KBM-7 (cell line): ENCODE measurements at places on chromosomes 5 and 9.

GRCh38 chr9:126719618-126720031 is 85.2 kb upstream of the ZBTB43 start:
- DNase-seq = peak; percentile 96

GRCh38 chr5:8710426-8710930 is 835.4 kb downstream of the SEMA5A start:
- DNase-seq = no peak

- no peak for DNase-seq
Observed at GRCh38 chr9:14238518-14238917, 75.4 kb downstream of the NFIB start.

- no peak for DNase-seq
Observed at GRCh38 chr5:122429545-122430318, 117.7 kb downstream of the SNCAIP start.

DNA sequence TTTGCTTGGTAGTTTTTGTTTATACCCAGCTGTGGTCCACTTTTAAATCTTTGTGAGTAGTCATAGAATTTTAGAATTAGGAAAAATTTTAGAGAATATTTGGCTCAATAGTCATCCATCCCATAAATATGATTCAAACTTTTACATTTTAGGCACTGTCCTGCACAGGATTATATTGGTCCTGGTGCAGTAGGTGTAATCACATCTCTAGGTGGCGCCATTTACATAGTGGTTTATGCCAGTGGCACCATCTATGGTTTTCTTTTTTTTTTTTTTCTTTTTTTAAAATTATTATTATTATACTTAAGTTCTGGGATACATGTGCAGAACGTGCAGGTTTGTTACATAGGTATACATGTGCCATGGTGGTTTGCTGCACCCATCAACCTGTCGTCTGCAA is 260.7 kb upstream of the KCNN2 start:
- DNase-seq = peak; percentile 9

DNA sequence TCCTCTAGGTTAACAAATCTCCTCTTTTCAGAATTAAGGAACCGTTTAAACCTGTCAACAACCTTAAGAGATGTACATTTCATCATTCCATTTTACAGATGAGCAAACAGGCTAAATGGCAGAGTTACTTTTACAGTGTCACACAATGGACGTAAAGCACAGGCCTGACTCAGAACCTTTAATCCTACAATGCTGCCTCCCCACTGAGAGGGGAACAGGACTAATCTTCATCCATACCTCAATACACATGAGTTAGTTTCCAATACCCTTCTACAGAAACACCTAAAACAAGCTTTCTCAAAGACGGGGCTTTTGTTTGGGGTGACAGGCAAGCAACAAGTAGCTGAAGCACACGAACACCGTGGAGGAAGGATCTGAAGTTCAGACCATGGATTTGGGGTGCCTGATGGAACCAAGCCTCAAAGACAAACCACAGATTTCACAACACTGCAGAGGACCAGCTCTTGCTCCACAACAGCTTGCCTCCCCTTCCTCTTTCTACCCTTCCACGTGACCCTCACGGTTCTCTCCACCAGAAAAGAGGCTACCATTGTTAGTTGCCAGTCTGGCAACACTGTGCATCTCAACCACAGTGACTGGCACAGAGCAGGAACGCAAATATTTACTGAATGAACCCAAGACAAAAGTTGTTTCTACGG is 1.8 kb downstream of the RNF130 start:
- peak; percentile 95 for DNase-seq

DNA sequence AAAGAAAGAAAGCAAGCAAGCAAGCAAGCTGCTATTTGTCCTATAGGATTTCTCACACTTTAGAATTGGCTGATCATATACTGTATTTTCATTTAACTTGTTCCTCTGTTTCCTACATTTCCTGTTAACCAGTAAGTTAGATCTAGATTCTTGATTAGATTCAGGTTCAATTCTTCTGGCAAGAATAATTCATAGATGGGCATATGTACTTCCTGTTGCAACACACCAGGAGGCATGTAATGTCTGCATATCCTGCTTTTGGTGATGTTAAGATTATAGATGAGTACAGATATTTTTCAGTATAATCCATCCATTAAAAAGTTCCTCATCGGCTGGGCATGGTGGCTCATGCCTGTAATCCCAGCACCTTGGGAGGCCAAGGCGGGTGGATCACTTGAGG is 10.8 kb upstream of the KIF27 start:
- DNase-seq = peak; percentile 50

DNA sequence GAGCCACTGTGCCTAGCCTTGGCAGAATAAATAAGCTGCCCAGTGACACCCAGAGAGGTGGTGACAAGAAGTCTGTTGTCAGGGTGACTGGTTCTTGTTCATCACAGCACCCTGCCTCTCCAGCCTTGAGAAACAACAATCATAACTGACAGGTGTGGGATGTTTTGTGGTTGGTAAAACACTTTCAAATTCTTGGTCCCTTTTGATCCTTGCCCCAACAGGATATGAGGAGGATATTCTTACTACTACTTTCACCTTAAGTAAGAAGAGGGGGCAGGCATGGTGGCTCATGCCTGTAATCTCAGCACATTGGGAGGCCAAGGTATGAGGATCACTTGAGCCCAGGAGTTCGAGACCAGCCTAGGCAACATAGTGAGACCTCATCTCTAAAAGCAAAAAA is 14.2 kb upstream of the FRRS1L start:
- no peak for DNase-seq

GRCh38 chr5:149760854-149761187 is 30.7 kb downstream of the PPARGC1B start:
- DNase-seq = no peak

DNA sequence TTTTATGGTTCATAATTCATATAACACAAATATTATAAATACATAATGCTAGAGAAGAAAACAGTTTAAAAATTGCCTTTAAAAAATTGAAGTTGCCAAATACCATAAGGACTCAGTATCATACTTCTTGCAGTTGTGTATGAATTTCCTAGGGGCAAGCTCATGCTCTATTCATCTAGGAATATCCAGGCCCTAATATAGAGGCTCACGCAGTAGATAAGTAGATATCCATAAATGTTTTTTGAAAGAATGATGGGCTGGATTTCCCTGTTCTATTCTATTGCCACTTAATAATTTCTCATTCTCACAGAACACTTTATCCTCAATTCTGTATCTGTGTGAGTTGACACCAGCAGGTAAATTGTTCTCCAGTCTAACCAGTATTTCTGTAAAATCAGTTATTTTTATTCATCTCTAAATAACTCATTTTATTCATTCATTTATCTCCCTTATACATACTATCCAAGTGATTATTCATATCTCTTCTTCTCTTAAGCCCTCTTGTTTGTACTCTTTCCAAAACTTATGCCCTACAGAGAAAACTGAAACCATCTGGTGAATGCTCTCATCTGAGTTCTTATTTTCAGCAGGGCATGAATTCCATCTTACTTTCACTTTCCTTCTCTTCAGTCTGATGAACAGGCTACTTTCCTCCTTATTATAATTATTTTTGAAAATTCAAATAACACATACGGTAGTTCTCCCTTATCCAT is 97.1 kb downstream of the SLC44A1 start:
- no peak for DNase-seq

DNA sequence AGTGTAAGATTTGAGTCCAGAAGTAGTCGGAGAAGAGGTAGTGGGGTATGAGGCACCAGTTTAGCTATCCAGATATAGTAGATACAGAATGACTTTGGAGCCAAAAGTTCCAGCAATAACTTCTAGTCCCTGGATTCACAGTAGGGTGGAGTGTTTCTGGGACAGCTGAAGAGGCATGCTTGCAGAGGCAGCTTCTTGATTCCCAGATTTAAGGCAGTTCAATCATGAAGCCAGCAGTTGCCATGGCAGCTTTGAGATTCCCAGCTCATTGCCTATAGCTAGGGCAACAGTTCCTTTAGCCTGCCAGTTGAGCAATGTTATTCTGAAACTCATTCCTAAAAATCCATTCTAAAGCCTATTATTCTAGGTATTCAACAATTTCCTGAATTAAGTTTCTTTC is 79.2 kb downstream of the LIX1 start:
- no peak for DNase-seq

DNA sequence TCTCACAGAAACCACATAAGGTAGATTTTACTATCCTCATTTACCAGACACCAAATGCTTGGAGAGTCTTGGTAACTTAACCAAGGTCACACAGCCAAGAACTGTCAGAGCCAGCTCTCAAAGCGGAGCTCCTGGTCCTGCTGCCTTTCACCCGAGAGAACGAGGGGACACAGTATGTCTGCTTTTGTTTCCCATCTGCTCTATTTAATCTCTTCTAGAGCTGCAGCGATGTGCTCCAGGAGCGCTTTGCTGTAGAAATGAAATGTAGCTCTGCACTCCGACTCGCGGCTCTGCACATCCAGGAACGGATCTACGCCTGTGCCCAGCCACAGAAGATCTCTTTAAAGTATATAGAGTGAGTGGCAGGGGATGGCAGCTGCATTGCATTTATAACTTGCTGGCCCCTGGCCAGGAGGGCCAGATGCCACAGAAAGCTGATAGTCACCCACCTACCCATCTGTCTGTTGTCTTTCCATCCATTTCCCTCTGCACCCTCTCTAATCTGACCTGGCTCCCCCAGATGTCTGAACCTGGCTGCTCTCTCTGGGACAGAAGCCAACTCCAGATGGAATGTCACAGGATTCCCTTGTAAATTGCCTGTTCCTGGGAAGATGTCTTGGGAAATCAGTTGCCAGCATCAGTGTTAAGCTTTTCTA is 21.4 kb upstream of the TRMT10B start:
- DNase-seq = no peak

- DNase-seq = no peak
Observed at GRCh38 chr5:169049712-169050111, 251.2 kb downstream of the SLIT3 start.

DNA sequence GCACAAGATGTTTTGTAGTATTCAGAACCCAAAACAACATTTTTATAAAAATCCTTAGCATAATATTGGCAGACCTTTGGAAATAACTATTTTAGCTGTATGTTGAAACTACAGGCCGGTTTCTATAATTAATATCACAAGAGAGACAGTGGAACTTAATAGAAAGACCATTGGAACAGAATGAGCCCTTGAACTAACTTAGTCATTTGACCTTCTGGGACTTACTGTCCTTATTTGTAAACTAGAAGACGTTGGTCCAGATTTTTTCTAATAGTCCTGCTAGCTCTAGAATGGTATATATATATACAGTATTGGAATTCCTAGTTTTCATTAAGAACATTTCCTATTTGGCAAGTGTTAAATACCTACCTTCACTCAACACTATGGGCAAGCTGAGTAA is 69.5 kb upstream of the ALDH1A1 start:
- no peak for DNase-seq

DNA sequence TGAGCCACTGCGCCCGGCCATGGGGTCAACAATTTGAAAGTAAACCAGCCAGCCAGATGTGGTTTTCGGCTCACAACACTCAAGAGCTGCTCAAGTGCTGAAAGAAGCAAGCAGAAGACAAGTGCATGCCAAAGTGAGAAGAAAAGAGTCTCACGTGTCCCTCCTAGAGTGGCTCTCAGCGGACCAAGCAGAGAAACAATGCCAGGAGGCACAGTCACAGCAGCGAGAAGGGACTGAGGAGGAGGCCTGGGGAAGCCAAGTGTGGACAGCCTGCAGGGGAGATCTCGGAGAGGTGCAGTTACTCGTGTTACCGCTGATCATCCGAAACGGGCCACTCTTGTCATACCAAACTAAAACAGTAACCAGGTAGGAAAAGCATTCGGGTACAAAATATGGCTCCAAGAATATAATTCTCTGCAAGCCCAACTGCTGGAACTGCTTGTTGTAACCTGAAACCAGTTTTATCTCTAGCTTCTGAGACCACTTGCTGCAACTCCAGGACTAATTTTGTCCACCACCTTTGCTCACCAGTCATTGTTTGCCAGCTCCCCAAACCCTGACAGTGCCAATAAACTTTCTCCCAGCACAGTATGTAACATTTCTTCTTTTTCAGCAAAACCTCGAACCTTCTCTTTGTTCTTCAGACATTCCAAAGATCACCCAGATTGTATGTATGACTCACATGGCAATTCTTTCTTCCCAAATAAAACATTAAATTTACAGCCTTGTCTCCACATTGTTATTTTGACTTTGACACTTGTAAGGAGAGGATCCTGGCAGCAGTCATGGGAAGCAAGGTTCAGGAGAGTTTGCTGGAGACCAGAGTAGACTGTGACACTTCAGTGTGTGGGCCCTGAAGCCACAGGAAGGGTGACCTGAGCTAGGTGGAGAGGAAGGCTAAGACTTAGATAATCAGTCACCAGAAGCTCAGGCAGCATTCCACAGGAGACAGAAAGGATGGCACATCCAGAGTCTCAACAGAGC is 6.3 kb downstream of the SLC35D2 start:
- no peak for DNase-seq

DNA sequence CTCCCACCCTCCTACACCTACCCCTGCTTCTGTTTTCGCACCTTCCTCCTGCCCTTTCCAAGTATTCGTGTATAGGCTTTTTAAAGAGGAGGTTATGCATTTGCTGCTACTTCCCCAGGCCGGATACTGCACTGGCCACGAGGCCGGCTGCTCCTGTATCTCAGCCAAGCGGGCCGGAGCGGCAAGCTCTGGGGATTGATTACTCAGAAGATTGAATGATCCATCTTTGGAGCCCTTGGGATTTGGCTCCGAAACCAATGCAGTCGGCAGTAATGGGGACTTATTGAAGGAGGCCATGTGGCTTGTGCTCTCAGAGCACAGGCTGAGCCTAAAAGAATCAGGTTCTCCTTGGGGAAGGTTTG is 405.3 kb downstream of the TLE4 start:
- no peak for DNase-seq

DNA sequence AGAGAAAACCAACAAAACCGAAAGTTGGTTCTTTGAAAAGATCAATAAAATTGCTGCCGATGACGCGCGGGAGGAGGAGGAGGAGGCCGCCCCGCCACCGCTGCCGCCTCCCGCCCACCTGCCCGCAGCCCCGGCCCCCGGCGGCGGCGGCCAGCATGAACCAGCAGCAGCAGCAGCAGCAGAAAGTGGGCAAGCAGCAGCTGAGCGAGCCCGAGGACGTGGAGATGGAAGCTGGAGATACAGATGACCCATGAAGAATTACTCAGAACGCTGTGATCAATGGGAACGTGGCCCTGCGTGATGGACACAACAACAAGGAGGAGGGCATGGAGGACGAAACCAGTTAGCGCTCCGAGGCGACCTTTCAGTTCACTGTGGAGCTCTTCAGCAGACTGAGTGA is 53.9 kb upstream of the EFNA5 start:
- no peak for DNase-seq

- no peak for DNase-seq
Observed at GRCh38 chr5:113295111-113295539, 139.7 kb downstream of the TSSK1B start.

- DNase-seq = no peak
Observed at GRCh38 chr5:136101884-136102283, 30.8 kb upstream of the SMAD5 start.

DNA sequence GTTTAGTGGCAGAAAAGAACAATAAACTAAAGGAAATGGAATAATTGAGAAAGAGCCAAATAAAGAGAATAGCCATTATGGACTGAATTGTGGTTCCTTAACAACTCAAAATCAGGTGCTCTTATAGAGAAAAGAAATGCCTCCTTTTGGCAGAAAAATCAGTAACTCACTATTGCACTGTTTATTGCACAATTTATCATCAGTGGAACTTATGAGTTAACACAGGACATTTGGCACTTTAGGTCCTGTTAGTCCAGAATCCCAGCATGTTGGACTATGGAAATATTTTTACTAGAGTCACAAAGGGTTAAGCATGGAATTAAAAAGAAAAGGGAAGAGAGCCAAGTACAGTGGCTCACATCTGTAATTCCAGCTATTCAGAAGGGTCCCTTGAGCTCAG is 53.8 kb upstream of the JMY start:
- no peak for DNase-seq

- no peak for DNase-seq
Observed at GRCh38 chr5:26763215-26763614, 275.2 kb downstream of the CDH9 start.

GRCh38 chr9:115976781-115977180 is 176.8 kb upstream of the PAPPA start:
- DNase-seq = no peak
